ENCODE measurements at places on chromosomes 3 and 15.

GRCh38 chr3:149570016-149570415, 87.8 kb downstream of the WWTR1 start:
- no peak for DNase-seq

DNA sequence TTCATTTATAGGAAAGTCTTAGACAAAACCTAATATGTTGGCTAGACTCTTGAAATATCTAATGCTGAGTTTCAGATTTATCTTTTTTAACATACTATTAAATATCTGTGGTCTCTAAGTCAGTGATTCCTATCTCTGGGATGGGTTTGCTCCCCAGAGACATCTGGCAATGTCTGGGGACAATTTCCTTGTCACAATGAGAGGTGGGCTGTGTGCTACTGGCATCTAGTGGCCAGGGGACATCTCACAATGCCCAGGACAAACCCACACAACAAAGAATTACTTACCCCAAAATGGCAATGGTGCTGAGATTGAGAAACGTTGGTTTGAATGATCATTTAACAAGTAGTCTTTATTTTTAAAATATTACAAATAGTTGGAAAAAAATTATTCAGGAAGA, 602.1 kb downstream of the MAGI1 start:
- DNase-seq: no peak

- DNase-seq: no peak
Observed at GRCh38 chr3:19250959-19251610, 102.8 kb downstream of the KCNH8 start.

DNA sequence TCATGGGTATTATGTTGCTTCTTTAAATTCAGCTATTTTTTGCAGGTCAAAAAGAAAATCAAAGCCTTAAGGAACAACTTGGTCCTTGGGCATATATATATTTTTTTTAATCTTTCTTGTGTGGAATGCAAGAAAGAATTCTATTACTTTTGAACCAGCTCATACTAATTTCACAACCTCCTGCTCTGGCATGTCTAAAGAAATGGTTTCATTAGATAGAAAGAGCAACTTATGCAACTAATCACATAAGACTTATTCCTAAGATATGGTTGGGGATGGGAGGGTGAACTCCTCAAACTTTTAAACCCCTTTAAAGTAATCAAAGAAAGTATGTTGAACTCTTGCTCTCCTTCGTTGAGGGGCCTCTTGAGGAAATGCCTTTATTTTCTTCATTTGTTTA, 114.9 kb downstream of the GMNC start:
- no peak for DNase-seq

DNA sequence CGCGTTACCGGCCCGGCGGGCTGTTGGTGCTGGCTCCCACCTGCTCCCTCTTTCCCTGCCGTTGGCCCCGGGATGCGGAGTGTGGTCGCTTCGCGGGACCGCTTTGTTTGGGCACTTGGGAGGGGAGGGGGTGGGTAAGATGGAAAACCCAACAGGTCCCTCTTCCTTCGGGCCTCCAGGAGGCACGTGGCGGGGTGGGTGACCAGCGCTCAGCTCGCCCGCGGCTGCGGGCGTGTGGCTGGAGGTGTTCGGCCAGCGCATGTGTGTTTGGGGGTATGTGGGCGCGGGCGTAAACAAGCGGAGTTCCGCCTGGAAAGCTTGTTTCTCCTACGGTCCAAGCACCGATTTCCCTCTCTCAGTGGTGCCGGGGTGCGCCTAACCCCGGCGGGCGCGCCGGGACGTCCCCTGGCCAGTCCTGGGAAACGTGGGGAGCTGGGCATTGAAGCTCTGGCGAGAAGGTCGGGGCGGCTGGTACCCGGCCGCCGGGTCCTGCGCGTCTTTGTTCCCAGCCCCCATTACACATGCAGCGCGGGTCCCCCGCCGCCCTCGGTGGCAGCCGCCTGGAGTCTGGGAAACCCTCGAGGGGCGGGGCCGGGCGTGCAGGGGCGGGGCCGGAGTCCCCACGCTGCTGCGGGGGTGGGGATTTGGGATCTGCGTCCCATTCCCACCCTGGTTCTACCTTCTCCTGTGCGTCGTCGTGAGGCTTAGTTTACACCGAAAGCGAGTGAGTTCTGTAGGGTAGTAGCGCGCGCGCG, 1.4 kb downstream of the ACVR2B start:
- DNase-seq: no peak

GRCh38 chr15:49987198-49987785, 131.7 kb downstream of the ATP8B4 start:
- no peak for DNase-seq

DNA sequence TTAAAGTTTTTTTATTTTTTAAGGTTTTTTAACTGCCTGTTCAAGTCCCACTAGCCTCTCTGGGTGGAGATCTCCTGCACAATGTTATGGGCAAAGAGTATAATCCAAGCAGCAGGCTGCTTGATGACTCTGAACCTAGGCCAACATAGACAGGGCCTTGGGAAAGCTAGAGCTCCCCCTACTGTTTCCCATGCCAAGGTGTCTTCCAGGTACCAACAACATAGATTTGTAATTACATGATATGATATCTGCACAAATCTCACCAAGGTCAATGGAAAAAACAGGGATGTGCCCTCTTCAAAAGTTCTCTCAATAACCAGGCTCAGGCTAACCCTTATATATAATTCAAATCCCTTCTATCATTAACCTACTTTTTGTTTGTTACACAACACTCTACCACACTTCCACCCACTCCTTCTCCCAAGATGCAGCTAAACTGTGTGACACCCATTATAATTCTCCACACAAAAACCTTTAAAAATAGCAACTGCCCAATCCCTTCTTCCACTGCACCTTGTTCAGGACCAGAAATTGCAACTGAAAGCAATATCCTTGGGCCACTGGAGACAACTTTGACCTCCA, 43.8 kb downstream of the RBM15B start:
- DNase-seq: no peak

- no peak for DNase-seq
Observed at GRCh38 chr3:64214381-64215018, 10.8 kb downstream of the PRICKLE2 start.

GRCh38 chr15:100033140-100033857, 300.1 kb upstream of the LYSMD4 start:
- no peak for DNase-seq

DNA sequence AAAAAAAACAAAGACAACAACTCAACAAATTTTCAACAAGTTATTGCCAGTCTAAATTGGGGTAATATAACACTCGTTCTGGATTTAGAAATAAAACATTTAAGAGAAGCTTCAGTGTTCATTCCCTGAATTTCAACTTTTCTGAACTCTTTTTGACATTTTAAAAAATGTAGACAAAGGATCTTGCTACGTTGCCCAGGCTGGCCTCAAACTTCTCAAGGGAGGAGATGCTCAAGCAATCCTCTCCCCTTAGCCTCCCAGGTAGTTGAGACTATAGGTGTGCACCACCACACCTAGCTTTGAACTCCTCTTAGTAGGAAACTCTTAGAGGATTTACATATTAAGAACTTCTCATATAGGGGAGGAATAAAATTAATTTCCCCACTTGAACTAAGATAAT, 91.9 kb downstream of the AKAP13 start:
- no peak for DNase-seq

- no peak for DNase-seq
Observed at GRCh38 chr3:178170698-178171535, 365.3 kb upstream of the KCNMB2 start.

- no peak for DNase-seq
Observed at GRCh38 chr3:194364652-194365434, 4.7 kb downstream of the LRRC15 start.

DNA sequence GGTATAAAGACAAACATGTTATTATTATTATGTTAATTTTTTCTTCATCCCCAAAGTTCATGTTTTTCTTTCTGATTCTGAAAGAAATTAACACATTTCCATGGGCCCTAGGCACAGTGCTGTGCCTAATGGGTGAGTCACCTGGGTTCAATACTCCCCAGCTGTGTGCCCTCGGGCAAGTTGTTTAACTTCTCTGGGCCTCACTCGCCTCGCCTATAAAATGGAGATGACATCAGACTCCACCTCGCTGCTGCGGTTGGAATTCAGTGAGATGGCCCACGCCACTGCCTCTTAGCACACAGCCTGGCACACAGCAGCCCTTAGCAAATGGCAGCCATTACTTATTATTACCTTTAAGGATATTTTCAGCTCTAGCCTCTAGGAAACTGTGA, 22.6 kb downstream of the DNASE1L3 start:
- DNase-seq: no peak

- DNase-seq: no peak
Observed at GRCh38 chr3:115845986-115846385, 222.7 kb downstream of the GAP43 start.

GRCh38 chr3:13718436-13718835, 161.4 kb downstream of the WNT7A start:
- no peak for DNase-seq
